M059J (cell line): ENCODE measurements at places on chromosomes 16 and 17. TPM values are rescaled to one million over a fixed set of nuclear protein-coding genes. Genes with fewer than 3 reads are reported as not detected.
A peak's percentile ranks its signal among the peaks of the same experiment; 100 is the strongest.

- DNase-seq, result no peak
Observed at GRCh38 chr17:29146369-29146972, 33.7 kb downstream of the MYO18A start.

The HOXB13 gene
- 5.0 and 6.6 TPM in 2 replicates for total RNA-seq

GRCh38 chr17:15981646-15982580, 17.6 kb downstream of the ZSWIM7 start:
- DNase-seq, result peak; percentile 57

The GGNBP2 gene
- 48.5 and 58.9 TPM in 2 replicates for total RNA-seq

GRCh38 chr17:19380481-19381301, 2.4 kb downstream of the MAPK7 start:
- DNase-seq, result no peak

The COG7 gene
- total RNA-seq, result 20.6 and 30.5 TPM in 2 replicates

GRCh38 chr16:23064639-23065038, 84.6 kb downstream of the USP31 start:
- DNase-seq, result no peak

- no peak for DNase-seq
Observed at GRCh38 chr17:50590946-50591737, 30.6 kb downstream of the CACNA1G start.

The GRAP gene
- 0.07 and 0.59 TPM in 2 replicates for total RNA-seq

- peak; percentile 16 for DNase-seq
Observed at GRCh38 chr17:57735707-57736106, 9.4 kb downstream of the CCDC182 start.

The PLLP gene
- total RNA-seq, result 0.27 and 0.62 TPM in 2 replicates

DNA sequence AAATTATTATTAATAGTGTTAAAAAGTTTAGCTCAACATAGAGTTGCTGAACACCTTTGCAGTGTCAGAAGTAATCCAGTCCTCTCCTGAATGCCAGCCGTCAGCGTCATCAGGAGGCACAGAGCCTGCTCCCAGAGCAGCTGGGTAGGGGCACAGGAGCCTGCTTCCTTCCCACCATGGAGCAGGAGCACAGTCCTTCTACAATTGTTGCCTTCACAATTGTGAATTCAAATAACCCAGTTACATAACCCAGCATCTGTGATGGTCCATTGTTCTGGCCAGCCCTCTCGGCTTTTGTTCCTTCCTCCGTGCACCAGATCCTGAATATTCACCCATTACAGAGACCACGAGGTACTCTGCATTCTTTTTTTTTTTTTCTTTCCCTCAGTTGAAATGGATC, 393.9 kb upstream of the MAF start:
- no peak for DNase-seq

The EVPLL gene
- total RNA-seq, result not detected in 2 replicates

DNA sequence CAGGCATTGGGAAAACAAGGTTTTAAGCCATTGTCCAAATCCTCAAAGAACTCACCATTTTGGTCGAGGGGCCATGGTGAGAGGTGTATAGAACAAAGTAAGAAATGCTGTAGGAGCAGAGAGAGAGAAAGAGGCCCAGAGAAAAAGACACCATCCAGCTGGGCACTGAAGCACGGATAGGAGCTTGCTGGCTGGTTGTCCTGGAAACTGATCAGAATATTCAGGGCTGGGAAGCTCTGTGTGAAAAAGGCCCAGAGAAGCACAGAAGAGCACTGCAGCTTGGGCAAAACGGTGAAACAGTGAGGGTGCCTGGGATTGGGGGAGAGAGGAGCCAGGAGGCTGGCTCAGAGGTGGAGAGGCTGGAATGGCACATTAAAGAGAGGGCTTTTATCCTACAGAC, 16.5 kb downstream of the HS3ST3B1 start:
- DNase-seq, result no peak
